ENCODE measurements at places on chromosomes 7 and 10.

DNA sequence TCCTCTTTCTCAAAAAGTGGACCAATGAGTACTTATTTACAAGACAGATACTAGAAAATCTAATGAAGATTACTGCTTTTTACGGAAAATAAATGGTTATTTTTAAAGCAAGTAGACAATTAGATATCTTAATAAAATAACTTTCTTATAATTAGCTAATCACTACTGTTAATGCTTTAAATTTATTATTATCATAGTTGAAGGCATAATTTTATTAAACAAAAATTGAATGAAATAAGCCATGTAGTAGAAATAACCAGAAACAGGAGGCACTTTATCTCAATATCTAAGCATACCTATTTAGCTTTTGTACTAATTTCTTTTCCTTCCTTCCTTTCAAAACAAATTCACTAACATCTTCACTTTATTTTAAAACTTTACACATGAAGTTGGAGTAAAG, 134.9 kb downstream of the CHCHD3 start:
- no peak for DNase-seq

DNA sequence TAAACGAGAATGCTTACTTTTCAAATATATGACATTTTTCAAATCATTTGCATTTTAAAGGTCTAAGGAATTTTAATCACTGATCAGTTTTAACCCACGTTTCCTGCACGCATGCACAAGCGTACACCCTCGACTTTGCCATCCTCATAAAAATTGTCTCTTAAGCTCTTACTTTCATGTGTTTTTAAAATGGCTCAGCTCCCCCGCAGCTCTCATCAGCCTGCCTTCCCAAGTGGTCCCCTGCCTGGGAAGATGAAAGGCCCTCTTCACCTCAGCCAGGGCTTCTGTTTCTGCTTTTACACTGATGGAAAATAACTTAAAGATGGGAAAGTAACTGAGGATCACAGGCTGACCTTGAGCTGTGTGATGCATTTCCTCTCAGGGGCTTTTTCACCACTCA, 131.6 kb upstream of the LSM8 start:
- no peak for DNase-seq

DNA sequence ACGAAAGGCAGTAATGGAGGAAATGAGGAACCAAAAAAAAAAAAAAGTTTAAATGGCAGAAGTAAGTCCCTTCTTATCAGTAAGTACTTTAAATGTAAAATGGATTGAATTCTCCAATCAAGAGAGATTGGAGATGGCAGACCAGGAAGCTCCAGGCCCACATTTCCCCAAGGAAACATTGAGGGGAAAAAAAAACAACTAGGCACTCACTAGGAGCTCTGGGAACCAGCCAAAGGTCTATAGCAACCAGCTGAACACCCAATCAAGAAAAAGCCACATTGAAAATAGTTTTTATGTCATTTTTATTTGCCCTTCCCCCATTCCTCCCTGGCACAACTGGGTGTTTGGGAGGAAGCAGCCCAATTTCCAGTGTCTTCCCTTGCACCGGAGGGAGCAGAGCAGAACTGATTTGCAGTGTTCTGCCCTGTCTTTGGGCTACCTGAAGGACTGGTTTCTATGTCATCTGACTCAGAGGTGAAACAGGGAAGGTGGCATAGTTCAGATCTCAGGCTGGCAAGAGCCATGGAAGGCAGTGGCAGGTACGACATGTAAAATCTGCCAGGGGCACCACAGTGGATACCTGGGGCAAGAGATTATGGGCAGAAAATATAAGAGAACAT, 121.9 kb downstream of the SMURF1 start:
- DNase-seq: no peak

DNA sequence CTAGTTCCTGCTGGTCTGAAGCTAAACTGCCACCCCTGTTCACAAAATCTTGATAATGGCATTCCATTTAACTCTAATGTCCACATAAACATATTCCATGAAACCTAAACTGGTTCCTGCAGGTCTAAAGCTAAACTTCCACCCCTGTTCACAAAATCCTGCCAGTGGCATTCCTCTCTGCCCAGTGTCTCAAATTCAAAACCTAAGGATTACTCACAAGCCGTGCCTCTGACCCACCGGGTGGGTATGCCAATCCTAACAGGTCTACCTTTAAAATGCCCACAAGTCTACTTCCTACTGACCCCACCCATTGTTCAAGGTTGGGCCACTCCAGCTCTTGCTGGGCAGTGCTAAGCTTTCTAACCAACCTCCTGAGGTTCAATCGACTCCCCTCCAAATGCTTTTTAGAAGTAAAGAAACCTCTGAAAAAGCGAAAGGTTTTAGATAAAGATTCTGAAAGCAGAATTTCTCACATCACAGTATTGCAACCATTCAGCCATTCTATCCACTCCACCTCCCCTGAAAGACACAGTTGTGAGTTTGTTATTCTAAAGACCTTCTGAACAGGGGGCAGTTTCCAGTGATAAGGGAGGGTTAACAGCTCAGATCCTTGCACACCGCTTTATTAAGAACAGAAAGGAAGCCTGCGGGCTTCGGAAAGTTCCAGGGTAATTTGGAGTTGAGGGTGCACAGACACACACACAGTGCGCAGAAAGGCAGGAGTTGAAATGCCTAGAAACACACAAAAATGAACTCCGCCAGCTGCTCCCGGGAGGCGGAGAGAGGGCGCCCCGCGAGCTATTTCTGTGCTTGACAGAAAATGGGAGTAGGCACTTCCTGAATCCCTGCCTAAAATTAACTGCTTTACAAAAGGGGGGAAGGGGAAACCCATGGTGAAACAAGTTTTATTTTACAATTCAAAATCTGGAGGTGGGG, 87.7 kb downstream of the TNS3 start:
- no peak for DNase-seq

GRCh38 chr7:131883769-131884168, 327.3 kb upstream of the PODXL start:
- no peak for DNase-seq

GRCh38 chr7:25877802-25878789, 273.9 kb upstream of the NFE2L3 start:
- DNase-seq: no peak

DNA sequence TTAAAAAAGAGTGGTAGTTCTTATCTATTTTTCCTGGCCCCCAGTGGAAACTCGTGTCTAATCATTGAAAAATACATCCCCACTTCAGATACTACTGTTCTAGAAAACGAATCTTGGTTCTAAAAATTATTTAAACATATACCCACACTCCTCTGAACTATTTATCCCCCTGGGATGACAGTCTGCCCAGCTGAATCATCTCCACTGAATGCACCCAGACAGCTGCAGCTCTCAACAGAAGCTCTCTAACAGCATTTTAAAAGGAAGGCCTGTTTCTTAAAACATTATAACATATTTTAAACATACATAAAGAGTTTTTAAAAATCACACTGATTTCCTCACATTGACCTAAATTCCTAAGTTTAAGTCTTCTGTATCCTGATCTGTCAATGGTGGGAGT, 544.6 kb upstream of the PHF14 start:
- no peak for DNase-seq

GRCh38 chr10:61895898-61896600, 5.5 kb upstream of the ARID5B start:
- DNase-seq: no peak

- no peak for DNase-seq
These were observed 29.4 kb upstream of the RAPGEF5 start for GRCh38 chr7:22386206-22386858.
